ENCODE measurements at places on chromosomes 1 and 21.

DNA sequence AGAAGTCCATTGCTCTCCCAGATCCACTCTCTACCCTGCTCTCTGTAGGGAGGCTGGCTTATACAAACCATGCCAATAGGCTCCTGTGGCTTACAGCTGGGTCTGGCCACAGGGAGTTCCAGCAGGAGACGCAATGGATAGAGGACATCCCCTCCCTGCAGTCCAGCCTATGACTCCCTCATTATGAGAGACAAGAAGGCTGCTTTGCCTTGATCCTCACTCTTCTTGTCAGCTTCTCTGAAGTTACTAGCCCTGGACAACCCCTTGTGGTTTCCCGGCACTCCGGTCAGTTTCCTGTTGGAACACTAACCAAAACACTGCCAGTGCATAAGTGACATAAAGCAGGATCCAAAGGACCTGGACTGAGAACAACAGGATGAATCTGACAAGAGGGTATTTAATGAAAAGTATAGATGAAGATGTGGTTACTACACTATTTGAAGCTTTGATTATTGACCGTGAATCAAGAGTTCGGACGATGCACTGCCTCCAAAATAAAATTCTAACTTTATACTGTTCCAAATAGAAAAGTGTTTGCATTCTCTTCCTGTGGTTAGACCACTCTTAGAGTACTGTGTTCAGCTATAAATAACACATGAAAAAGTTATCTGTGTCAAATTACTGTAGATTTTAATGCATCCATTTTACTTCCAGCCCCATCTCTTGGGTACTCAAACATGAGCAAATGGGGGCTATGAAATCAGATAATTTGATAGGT lies 32.7 kb upstream of the ZNF326 start:
- DNase-seq, result no peak

DNA sequence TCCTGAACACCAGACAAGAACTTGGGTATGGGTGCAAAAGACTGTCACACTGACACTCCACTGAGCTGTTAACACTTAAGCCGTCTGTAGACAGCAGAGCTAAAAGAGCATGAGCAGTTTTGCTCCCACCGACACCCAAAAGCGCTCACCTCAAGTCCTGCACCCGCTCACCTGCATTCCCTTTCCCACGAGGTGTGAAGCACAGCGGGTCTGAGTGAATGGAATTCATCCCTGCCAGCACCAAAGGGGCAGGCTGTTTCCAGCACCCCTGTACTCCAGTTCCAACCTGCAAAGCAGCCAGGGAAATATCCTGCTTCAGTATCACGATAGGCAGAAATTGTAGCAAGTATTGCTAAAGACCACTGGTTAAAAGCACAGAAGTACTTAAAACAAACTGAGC lies 28.8 kb downstream of the KRTAP21-3 start:
- no peak for DNase-seq

DNA sequence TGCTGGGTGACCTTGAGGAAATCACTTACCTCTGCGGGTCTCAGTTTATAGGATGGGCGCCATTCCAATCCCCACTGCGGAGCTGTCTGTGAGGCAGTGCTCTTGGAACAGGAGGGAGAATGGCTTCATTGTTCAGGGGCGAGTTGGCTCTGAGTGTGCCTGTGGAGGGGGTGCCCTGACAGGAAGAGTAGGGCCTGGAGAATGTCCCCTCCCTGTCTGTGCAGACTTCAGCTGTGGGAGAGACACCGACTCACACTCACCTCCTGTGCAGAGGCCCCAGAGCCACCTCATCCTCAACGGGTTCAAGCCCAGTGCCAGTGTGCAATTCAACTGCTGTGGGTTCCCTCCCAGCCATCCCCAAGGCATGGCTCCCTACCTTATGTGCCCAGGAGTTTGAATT lies 17.1 kb downstream of the ADORA1 start:
- DNase-seq, result no peak

DNA sequence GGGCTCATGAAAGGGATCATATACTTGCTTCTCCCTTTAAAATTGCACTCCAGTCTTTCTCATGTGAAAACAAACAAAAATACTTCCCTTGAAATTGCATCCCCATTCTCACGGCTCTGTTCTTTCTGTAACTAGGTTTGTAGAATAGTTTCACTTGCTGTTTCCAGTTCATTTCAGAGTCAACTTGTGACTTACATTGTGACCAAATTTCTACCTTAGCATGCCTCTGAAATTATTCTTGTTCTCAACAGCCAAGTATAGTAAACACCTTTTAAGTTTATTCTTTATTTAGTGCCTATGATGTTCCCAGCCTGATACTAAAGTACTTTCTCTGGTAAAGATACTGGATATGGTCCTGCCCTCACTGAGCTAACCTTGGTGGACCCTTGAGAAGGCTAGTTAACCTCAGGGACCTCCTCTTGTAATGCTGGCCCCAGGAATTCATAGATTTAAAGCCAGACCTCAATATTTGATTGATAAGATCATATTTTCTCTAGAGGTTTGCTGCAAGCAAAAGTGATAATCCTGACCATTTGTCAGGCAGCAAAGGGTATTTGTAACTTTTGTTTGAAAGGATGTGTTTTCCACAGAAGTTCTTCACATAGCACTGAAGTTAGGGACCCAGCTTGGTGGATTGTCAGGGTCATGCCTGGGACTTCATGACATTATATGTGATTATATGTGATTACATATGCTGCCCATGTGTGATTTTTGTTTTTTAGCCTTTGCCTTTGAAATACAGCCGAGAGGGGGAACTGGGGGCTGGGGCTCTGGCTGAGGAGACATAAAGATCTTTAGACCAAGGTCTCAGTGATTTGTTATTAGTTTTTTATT lies 29.6 kb downstream of the VANGL2 start:
- no peak for DNase-seq

GRCh38 chr1:203624341-203624712 lies 2.3 kb upstream of the ATP2B4 start:
- DNase-seq, result no peak

DNA sequence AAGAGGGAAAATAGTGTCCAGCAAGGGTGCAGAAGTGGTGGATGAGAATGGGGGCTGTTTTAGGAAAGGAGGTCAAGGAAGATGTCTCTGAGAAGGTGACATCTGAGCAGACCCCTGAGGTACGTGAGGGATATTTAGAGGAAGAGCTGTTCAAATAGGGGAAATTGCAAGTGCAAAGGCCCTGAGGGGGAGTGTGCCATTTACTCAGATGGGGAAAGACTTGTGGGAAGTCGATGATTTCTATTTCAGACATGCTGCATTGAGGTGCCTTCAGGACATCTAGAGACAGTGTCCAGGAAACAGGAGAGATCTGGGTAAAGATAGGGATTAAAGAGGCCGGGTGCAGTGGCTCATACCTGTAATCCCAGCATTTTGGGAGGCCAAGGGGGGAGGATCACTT lies 10.4 kb upstream of the ADGRB2 start:
- no peak for DNase-seq

GRCh38 chr1:169392406-169392805 lies 24.4 kb downstream of the BLZF1 start:
- no peak for DNase-seq

GRCh38 chr1:57063406-57064125 lies 97.8 kb upstream of the C8B start:
- no peak for DNase-seq

DNA sequence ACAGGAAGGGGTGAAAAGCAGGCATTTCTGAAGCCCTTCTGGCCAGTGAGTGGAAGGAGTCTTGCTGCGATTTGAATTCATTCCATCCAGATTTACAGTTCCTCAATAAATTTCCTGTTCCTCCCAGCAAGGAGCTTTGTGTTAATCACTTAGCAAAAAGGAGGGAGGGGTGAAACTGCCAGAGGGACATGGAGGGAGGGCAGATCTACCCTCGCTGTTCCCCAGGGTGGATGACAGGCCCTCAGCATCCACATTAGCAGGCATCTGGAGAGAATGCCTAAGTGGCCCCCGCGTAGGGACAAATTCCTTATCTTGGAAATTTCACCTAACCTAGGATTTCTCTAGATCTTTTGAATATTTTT lies 1.2 kb downstream of the ETV3 start:
- DNase-seq, result peak; percentile 21

All from nephron progenitor cell (in vitro differentiated cells).